Esophagus squamous epithelium (tissue), 5 donors: ENCODE measurements at places on chromosomes 5 and 9. TPM values are rescaled to one million over a fixed set of nuclear protein-coding genes. Genes with fewer than 3 reads are reported as not detected.

DNA sequence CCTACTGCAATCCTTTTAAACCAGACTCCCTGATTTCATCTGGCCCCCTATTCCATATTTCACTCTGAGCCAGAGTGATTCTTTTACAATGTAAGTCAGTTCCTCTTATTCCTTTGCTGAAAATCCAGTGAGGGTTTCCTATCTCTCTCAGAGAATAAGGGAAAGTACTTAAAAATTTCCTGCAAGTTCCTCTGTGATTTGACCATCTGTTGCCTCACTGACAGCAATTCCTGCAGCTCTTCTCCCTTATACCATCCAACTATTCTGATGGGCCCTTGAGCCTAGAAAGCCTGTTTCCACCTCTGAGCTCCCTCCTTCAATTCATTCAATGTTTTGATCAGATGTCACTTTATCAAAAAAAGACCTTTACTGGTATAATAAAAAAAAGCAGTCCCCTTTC is 317.1 kb upstream of the CCNH start:
- DNase-seq, result no peak

- no peak for DNase-seq
Observed at GRCh38 chr5:83475391-83475863, 3.9 kb downstream of the VCAN start.

GRCh38 chr5:125961150-125961549 is 462.1 kb upstream of the GRAMD2B start:
- no peak for DNase-seq

SPACA9 gene
- 2.3 TPM for total RNA-seq

- no peak for DNase-seq
Observed at GRCh38 chr5:82164977-82165713, 113.0 kb downstream of the RPS23 start.

DNA sequence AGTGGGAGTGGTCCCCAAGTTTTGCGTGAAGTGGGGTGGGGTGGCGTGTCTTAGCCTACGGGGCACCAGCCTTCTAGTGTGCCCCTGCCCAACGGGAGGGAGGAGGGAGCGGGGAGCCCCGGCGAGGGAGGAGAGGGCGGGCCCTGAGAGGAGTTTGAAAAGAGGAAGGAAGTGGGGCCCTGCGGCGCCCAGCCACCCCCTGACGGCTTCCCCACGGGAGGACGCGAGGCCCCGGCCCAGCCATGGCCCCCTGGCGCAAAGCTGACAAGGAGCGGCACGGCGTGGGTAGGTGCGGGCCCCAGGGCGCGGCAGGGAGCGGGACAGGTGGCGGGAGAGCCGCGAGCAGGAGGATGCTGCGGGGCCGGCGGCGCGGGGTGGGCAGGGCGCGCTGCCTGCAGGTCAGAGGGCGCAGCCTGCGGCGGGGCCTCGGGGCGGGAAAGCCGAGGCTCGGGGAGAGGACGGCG is at the start of gene DOCK2:
Gene DOCK2 (plus strand): TSS at position 191 of the 464 bp plus-strand sequence. CDS start 52 bp downstream, at position 243.
- peak; percentile 14 for DNase-seq

- no peak for DNase-seq
Observed at GRCh38 chr5:162384225-162384624, 316.7 kb downstream of the GABRG2 start.

PCDHGA5 gene
- 2.1 TPM for total RNA-seq

GRCh38 chr9:136824496-136825225 is 16.9 kb downstream of the RABL6 start:
- DNase-seq, result no peak

GRCh38 chr5:179876610-179876952 is 18.0 kb upstream of the MRNIP start:
- DNase-seq, result no peak

- no peak for DNase-seq
Observed at GRCh38 chr9:127796852-127797370, 5.8 kb upstream of the FPGS start.

GRCh38 chr5:15558240-15558639 is 58.3 kb downstream of the FBXL7 start:
- no peak for DNase-seq

ALDH7A1 gene
- 35.9 TPM for total RNA-seq

THBS4 gene
- 4.7 TPM for total RNA-seq

LECT2 gene
- not detected for total RNA-seq
